ENCODE measurements at places on chromosomes 4 and X.

DNA sequence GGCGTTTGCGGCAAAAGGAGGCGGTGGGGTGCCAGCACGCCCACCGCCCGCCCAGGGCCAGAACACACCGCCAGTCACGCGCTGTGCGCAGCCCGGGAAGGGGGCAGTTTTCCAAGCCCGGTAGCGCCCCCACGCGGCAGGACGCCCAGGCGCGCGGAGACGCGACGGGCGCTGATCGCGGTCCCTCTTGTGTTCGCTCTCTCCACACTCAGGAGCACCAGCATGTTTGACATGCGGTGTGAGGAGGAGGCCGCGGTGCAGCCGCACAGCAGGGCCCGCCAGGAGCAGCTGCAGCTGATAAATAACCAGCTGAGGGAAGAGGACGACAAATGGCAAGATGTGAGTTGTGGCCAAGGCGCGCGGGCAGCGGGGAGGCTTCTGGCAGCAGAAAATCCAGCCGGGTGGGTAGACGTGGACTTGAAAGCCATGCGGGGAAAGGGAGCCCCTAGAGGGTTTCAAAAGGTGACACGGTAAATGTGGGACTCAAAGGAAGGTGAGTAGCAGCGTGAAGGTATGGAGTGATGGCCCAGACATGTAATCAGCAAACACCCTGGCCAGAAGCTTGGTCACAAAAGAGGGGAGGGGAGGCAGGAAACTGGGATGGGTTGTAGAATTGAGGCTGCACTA, 104.1 kb downstream of the PHOX2B start:
- peak; percentile 57 for DNase-seq

- no peak for DNase-seq
Observed at GRCh38 chr4:39950861-39951481, 26.7 kb downstream of the PDS5A start.

GRCh38 chrX:112085149-112085548, 2.6 kb upstream of the TRPC5 start:
- no peak for DNase-seq

DNA sequence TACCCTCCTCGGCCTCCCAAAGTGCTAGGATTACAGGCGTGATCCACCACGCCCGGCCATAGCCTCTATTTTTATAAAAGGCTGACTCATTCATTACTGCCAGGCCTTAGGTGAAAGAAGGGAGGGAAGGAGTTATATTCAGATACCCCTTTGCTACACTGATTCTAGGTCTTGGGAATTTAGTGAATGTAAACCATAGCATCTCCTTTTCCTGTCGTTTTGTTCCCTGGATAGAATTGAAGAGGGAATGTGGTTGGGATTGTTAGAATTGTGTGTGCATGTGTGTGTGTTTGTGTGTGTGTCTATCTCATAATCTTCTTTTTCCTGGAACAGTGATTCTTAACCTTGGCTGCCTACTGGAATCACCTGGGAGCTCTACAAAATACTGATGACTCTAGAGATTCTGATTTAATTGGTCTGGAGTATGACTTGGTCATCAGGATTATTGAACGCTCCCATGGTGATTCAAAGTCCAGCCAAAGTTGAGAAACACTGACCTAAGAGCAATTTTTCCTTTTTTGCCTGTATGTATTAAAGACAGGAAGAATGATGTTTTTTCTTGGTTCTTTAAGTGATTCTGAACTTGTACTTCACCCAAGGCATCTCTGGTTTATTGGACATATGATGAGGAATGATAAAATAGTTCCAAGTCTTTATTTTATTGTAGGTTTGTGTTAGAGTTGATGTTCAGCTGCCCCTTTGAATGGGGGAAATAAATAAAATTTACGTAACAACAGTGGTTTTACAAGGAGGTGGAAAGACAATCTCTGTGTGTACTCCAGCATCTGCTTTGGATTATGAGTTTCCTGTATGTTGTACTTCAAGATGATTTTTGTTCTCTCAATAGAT, 37.0 kb downstream of the NAP1L5 start:
- DNase-seq, result no peak

- DNase-seq, result peak; percentile 19
Observed at GRCh38 chr4:71550220-71551165, 211.7 kb downstream of the SLC4A4 start.

GRCh38 chr4:122858705-122859104, 32.1 kb downstream of the FGF2 start:
- DNase-seq, result no peak

GRCh38 chr4:94909645-94910044, 151.9 kb downstream of the BMPR1B start:
- DNase-seq, result no peak

All from AG08395 (cell line).